T-helper 2 cell (primary cell): ENCODE measurements at places on chromosomes 4 and X.

DNA sequence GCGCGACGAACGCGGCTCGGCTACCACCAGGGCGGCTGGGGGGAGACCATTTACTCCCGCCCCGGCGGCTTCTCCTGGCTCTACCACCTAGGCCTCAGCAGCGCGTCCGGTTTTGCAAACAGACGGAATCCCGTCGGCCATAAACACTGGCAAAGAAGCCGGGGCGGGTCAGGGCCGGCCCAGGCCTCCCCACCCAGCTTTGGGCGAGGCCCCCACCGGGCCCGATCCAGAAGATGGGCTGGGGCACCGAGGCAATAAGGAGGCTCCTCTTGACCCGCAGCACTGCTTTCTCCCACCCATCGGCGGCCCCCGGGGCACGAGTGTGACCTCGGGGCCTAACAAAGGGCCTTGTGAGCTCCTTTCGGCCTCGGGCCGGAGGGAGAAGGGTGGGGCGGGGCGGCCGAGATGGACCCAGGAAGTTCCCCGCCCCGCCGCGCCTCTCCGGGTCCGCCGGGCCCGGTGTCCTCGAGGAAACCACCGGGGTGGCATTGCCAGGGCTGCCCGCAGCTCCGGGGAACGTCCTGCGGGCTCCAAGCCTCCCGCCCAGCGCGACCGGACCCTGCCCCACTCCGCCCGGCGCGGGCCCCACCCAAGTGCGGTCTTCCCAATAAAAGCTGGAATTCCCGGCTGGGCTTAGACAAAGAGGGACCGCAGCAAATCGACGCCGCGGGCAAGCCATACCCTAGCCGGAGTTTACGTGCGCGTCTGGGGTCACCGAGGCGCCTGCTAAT lies 5.9 kb downstream of the BCOR start:
- no peak for DNase-seq

GRCh38 chr4:143721317-143721716 lies 20.8 kb upstream of the FREM3 start:
- no peak for DNase-seq

DNA sequence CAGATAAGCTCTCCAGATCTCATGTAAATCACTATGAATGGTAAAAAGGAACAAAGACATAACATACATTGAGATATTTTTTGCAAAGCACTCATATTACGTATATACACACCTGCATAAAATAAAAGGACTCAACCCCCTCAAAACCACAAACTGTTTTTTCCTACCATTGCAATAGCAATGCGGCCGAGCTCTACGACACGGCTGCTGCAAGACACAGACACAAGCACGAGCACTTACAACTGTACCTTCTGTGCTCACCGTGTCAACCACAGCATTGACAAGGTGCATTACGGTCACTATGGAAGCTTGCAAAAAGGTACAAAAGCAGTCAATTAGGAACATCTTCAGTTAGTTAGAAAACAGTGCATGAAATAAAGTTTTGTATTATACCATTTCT lies 37.1 kb upstream of the MTNR1A start:
- DNase-seq, result no peak

DNA sequence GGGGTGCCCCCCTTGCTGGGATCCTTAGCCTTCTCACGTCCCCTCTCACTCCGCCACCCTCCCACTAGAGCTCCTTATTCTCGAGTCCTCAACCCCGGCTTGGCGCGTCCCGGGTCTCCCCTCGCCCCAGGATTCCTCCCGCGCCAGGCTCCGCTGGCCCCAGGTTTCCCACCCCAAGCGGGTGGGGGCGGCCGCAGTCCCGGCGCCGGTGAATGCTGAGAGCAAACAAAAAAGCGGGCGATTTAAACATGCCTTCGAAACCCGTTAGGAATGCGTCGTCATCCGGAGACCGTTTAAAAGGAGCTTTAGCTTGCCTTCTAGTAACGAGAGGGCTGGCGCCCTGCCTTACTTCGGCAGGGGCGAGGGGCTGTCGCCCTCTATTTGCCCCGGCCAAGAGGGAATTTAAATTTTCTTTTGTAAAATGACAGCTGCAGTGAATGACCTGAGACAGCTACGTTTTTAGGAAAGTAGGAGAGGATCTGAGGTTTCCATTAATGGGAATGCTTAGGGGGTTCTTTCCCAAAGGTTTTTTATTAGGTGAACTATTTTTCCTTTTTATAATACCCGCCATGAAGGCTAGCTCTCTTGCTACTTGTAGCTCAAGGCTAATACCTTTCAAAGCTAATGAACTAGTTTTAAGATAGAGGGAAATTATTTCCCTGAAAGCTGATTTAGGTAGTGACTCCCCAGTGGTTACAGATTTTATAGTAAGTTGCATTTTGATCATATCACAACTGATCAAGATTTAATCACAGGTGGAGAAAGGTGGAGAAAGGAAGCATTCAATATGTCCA lies 3.1 kb downstream of the JADE1 start:
- peak; percentile 11 for DNase-seq

DNA sequence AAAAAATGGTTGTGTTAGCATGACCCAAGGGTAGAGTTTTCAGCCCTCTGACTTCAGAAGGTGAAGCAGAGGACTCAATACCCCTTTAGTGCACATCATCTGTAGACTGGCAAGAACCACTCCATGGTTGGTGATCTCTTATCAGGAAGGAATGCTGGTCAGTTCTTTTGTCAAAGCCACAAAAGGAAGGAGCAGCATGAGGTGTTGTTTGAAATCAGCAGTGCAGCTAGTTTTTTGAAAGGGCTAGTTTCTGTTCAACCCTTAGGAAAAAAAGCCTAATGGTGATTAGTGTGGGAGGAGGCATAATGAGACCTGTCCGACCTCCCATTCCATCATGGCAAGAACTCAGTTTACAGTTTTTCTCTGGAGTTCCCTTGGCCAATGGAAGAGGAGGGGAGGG lies 362.0 kb upstream of the CT83 start:
- no peak for DNase-seq

DNA sequence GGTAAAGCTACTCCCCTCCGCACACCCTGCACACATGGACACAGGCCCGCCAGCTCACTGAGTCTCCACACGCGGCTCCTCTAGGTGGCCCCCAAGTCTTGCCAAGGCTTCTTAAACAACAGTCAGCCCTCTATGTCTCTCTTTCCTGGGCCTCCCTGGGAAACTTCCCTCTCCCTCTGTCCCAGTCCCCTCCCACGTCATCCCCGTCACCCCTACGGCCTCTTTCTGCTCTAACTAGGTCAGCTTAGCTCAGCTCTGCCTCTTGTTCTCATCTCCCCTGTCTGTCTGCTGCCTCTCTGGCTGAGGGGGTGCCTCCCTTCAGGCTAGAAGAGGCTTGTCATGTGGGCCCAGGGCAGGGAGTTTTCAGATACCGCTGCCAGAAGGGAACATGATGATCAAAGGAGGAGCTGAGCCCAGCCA lies 38.8 kb downstream of the SEPTIN6 start:
- DNase-seq, result no peak

DNA sequence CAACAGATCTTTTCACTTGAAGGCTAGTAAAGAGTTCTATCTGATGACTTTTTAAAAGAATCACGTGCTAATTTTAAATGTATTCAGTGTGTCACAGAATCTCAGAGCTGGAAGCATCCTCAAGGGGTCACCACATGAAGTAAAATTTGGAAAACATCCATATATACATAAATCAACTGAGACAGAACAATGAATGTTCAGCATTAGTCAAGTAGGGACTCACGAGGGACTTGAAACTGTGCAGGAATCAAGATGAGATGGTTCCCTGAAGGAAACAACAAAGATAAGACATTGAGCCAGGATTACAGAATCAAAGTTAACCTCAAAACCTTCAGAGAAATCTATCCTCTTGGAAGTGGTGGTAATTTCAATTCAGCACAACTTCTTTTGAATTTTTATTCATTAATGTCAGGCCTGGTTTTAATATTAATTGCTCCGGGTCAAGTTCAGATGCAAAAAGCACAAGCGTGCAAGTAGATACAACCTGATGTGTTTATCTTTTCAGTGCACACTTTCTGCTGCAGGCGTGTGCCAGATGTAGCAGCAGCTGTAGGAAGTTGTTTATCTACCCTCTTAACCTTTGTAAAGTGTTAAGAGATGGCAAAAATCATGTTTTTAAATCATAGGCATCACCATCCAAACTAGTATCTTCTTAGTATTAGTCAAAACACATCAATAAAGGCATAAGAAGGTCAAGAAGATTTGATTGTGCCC lies 87.7 kb upstream of the SRD5A3 start:
- DNase-seq, result no peak

GRCh38 chr4:30989508-30989907 lies 269.3 kb downstream of the PCDH7 start:
- DNase-seq, result no peak

- DNase-seq, result no peak
Measured at GRCh38 chr4:123345935-123346300, 50.7 kb upstream of the SPRY1 start.

- DNase-seq, result peak; percentile 77
Measured at GRCh38 chrX:57286507-57287251, at the start of gene FAAH2. Gene FAAH2 (plus strand): TSS chrX:57286706. CDS start chrX:57286826, 120 bp downstream.

DNA sequence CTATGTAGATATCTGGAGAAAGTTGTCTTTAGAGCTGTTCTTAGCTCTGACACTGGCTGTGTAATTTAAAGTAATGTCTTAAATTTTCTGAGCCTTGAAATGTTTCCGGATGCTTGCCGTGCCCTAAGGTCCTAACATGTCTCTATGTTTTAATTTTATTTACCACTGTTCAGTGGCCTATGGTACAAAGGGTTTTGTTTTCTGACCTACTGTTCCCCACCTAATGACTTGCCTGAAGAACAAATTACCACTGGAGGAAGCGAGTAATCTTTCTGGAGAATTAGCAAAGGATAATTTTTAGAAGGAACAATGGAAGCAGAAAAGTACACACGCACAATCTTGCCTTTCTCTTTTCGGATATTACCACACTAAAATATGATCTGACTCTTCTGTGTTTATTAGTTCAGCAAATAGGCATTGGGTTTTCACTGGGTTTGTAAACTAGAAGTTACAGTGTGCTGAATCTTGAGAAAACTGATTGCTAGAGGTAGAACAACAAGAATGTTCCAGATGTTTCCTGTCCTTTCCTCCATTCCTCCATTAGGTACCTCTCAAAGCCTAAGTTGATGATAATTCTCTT lies 435.9 kb downstream of the PACRGL start:
- DNase-seq, result no peak

DNA sequence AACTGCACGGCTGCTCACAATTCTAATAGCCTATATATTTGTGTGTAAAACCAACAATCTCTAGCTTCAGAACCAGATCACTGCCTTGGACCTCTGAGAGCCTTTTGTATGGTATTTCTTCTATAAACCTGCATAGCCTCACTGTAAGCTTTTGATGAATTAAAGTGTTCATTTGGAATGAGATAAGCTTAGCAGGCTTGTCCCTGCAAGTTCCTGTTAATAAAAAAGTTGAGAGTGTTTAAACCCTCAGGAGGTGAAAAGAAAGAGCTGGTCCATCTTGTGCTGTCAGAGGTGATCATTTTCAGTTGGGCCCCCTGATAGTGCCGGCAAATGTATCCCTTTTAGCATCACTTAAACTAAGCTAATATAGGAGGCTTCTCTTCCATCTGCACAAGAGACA lies 191.8 kb downstream of the GPC3 start:
- DNase-seq, result no peak

- no peak for DNase-seq
Measured at GRCh38 chr4:47368211-47368610, 95.3 kb downstream of the COMMD8 start.

- peak; percentile 4 for DNase-seq
Measured at GRCh38 chrX:103464072-103464773, 55.1 kb downstream of the RAB40A start.

GRCh38 chr4:36046026-36046425 lies 198.3 kb downstream of the ARAP2 start:
- no peak for DNase-seq

DNA sequence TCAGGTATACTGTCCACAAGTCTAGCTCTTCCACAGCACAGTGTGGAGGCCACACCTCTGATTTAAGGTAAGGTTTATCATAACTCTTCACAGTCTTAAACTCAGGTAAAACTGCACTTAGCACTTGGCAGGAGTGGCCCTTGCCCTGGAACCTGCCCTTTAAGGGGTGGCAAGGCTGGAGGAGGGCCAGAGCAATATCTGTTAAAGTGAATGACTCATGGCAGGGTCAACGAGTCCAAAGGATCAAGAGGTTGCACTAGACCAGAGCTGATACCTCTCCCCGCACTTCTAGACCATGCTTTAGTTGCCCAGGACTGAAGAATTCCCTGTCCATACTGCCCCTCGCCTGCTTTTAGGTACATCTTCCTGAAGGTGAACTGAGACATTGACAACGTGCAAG lies 14.7 kb upstream of the GPR50 start:
- no peak for DNase-seq

GRCh38 chr4:143254491-143255226 lies 69.9 kb downstream of the USP38 start:
- DNase-seq, result no peak

- DNase-seq, result no peak
Measured at GRCh38 chr4:4423706-4424498, 37.0 kb downstream of the NSG1 start.

DNA sequence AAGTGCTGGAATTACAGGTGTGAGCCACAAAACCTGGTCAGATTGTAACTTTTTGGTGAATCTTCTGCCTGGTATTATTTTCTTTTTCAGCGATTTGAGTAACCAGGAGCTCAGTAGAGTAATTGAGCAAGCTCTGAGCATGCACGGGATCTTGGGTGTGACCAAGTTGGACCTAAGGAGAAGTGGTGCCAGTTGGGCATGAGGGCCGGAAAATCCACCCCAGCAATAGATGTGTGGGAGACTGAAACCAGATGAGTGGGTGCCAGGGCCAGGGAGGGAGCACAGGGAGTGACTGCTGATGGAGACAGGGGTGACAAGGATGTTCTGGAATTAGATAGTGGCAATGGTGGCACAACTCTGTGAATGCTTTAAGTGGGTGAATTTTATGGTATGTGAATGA lies 3.7 kb upstream of the CCNQ start:
- DNase-seq, result no peak

- DNase-seq, result no peak
Measured at GRCh38 chrX:125791787-125792186, 374.3 kb downstream of the DCAF12L2 start.

DNA sequence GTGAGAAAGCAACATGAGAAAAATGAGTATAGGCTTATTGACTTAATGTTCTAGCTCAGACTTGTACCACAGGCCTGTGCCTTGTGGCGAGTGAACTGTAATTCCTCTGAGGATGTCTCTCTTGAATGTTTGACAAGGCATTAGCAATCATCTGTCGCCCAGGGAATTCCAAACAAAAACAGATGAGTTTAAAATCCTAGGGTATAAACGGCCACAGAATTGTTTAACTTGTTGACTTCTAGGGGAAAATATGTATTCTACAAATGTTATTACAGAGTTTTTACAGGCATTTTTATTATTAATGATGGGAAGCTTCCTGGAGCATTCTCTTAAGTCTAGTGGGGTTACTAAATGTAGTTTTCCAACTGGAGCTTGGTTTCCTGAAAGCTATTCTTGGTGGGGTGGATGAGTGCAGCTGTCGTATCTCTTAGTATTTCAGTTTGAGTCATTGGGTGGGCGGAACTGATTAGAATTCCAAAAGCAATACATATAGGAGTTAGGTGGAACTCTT lies 40.6 kb downstream of the ARHGAP10 start:
- no peak for DNase-seq
